Stimulated activated CD4-positive, alpha-beta T cell treated with anti-CD3 and anti-CD28 coated beads, Interleukin-2, amount 100 ng/mL, for 24 hours (primary cell): ENCODE measurements at places on chromosomes 11 and 22.

GRCh38 chr22:41338614-41339212 is 37.4 kb downstream of the ZC3H7B start:
- DNase-seq = no peak

DNA sequence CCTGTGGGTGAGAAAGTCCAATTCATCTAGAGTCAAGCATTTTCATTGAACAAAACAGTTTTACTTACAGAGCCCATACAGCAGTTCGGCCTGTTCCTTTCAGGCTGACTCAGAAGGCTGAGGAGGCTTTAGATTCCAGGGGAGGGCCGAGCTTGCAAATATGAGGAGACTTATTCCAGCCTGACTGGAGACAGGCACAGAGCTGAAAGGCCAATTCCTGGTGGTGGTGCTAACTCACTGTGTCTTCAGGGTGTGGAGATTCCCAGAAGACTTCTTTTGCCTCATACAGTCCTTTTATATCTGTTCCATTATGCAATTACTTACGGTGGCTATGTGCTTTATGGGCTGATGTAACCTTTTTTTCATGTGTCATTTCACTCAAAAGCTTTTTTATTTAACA is at the start of gene OR51E2:
TSS of gene OR51E2 (minus strand) at position 269 of the 400 bp plus-strand sequence. CDS start 15,142 bp downstream, outside the sequence.
- no peak for DNase-seq

GRCh38 chr11:69300120-69301060 is 6.4 kb downstream of the MYEOV start:
- no peak for DNase-seq

DNA sequence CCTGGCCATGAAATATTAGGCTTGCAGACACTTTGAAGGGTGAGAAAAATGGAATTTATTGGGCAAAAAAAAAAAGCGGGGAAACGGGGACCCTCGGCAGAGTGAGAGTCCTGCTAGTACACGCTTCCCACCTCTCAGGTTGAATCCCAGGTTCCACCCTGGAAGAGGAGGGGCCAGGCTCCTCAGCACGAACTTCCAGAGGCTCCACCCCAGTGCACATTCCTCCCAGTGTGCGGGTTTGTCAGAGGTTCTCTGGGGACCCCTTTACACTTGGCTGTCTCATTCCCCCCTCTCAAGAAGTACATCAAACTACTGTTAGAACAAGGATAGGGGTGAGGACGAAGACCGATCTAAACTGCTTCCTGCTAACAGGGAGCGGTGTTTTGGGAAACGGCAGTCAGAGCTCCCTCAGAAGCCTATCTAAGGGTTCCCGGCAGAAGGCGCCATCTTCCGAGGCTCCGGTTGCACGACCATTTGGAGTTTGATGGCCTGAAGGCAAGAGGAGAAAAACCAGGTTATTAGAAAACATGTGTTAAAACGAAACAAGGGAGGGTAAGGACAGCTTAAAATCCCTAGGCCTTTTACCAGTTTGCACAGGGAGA is 27.5 kb downstream of the FOLR3 start:
- DNase-seq = no peak

- DNase-seq = no peak
Measured at GRCh38 chr11:13279487-13279834, 1.9 kb downstream of the BMAL1 start.

DNA sequence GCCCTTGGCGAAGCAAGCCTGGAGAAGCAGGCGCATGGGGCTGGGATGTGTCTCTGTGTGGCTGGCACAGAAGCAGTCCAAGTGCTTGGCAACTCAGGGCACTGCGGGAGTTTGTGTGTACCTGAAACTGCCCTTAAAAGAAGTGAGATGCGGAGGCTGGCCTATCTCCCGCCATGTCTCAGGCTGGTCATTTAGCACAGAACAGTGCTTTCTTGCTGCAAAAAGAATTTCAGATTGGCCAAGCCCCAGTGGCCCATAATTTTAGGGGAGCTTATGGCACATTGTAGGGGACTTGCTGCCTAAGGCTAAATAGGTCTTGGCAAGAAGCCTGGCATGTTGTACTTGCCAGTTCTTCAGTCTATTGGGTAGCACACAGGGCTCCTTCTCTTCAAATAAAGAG is 16.4 kb downstream of the EHF start:
- no peak for DNase-seq

DNA sequence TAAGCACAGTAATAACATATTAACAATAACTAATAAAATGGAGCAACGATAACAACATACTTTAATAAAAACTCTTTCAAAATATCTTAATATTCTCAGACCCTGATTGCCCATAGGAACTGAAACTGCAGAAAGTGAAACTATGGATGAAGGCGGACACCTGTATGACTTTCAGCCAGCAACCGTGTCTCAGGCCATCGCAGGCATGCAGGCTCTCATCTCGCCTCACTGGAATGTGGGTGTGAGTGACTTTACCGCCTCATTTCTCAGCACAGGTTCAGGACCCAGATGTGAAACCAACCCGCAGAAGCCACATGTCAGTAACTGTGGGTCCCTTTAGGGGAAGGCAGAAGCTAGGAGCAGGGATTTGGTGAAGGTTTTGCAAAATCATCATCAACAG is 539.1 kb downstream of the FAM181B start:
- DNase-seq = no peak

DNA sequence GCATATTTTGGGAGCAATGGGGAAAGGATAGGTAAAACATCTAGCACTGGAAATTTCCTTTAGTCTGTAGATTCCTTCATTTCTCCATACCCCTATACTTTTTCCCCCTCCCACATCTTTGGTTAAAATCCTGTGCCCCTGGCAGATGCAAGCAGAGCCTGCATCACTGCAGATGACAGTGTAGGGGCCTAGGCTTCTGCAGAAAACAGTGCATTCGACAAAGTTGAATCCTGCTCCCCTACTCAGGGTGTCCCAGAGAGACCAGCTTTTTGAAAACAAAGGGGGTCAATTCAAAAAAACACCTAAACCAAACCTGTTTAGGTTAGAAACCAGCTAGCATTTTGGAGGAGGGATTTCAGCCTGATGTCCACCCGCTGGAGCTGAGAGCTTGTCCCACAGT is 43.8 kb upstream of the BLID start:
- DNase-seq = no peak

- DNase-seq = no peak
Measured at GRCh38 chr11:75236062-75236461, 4.5 kb upstream of the TPBGL start.

DNA sequence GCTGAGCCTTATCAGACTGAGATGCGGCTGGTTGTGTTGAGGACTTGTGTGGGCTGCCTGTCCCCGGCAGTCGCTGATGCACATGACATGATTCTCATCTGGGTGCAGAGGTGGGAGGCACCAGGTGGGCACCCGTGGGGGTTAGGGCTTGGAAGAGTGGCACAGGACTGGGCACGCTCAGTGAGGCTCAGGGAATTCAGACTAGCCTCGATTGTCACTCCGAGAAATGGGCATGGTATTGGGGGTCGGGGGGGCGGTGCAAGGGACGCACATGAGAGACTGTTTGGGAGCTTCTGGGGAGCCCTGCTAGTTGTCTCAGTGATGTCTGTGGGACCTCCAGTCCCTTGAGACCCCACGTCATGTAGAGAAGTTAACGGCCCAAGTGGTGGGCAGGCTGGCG is 25.5 kb downstream of the CSF2RB start:
- no peak for DNase-seq
